ENCODE measurements at places on chromosomes 16 and 17. TPM values are rescaled to one million over a fixed set of nuclear protein-coding genes. Genes with fewer than 3 reads are reported as not detected.

DNA sequence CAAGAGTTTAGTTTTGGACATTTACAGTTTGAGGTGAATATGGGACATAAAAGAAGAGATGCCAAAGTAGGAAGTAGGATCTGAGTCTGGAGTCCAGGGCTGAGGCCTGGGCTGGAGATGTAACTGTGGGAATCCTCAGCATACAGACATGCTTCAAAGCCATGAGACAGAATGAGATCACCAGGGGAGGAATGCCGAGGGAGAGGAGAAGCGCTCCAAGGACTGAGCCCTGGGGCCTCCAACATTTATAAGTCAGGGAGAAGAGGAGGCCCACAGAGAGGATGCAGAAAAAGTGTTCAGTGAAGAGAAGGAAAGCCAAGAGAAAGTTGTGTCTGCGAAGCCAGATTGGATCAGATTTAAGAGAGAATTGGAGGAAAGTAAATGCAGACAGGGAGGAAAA, 277.5 kb upstream of the MYOCD start:
- H3K27me3 ChIP-seq, result no peaks in the 10 kb centered on the region
- DNase-seq, result no peak
- no peak overlapping the region for H3K4me3 ChIP-seq
- no peak overlapping the region for H3K27ac ChIP-seq
- H3K36me3 ChIP-seq, result no peaks in the 10 kb centered on the region

SDK2 gene
- total RNA-seq, result 38.5 TPM

DNA sequence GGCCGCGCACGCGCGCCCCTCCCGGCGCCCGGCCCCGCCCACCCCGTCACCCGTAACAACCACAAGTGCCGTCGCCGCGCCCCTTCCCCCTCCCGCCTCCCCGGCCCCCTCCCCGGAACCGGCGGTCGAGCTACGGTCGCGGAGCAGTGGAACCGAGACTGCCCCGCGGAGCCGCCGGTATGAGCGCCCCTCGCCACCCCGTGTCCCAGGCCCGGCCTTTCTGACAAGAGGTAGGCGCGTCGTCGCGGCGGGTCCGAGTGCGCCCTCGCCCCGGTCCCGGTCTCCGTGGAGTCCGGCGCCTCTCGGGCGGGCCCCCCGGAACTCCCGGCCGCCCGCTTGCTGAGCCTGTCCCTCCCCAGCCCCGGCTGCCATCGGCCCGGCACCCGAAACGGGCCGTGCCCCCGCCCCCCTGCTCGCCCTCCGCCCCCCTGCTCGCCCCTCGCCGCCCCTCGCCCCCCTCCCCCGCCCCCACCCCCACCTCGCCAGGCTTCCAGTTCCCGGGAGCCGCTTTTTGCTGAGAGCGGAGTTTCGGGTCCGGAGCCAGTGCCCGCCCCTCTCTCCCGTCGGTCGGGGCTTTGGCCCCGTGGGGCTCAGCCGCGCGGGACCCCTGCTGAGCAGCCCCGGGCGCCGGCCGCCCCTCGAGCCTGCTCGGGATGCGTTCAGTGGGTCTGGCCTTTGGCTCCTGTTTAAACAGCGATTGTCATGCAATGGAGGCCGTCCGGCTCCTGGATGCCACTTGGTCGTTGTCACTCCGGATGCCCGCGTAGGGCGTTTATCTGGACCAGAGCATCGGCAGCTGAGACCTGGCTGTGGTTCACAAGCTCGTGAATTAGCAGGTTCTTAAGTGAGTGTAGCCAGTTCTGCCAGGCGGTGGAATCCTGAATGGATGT, at the start of gene SEC14L1:
SEC14L1 (plus strand) TSS at position 92 of the 890 bp plus-strand sequence. CDS start 2,628 bp downstream, outside the sequence.
- H3K36me3 ChIP-seq, result peaks cover 4% of the 10 kb centered on the region
- DNase-seq, result no peak
- H3K4me1 ChIP-seq, result peaks cover 40% of the 10 kb centered on the region
- peak within 1 kb of the TSS; percentile 77 for H3K4me3 ChIP-seq

KIF19 gene
- not detected for total RNA-seq

GRCh38 chr17:68455901-68456338, 1.4 kb downstream of the WIPI1 start:
- H3K4me1 ChIP-seq, result peaks cover 48% of the 10 kb centered on the region
- no peak for DNase-seq
- no peaks in the 10 kb centered on the region for H3K27me3 ChIP-seq
- peaks cover 8% of the 10 kb centered on the region for H3K36me3 ChIP-seq
- peak overlapping the region; percentile 99 for H3K4me3 ChIP-seq

- no peak overlapping the region for H3K4me3 ChIP-seq
- no peaks in the 10 kb centered on the region for H3K36me3 ChIP-seq
- DNase-seq, result no peak
- peaks cover 87% of the 10 kb centered on the region for H3K4me1 ChIP-seq
- no peaks in the 10 kb centered on the region for H3K27me3 ChIP-seq
Observed at GRCh38 chr16:89330177-89330856, 112.8 kb downstream of the ZNF778 start.

DNA sequence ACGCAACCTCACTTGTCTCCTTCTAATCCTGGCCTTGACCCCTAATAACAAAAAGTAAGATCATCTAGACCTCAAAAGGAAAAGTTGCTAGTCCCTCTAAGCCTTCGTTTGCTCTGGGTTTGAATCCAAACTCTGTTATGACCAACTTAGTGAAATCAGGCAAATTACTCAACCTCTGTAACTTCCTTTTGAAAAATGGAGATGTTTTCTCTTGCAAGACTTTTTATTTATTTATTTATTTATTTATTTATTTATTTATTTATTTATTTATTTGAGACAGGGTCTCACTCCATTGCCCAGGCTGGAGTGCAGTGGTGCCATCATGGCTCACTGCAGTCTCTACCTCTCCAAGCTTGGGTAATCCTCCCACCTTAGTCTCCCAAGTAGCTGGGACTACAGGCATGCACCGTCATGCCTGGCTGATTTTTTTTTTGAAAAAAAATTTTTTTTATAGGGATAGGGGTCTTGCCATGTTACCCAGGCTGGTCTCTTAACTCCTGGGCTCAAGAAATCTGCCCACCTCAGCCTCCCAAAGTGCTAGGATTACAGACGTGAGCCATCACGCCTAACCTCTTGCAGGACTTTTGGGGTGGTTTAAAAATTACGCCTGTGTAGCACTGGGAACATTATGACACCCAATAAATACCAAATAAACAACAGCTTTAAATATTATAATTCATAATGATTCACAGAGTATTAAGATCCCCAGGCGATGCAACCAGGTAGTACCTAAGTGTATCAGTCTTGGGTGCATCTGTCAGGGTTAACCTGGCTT, 63.4 kb downstream of the PITPNC1 start:
- H3K27ac ChIP-seq, result no peak overlapping the region
- H3K4me3 ChIP-seq, result no peak overlapping the region
- DNase-seq, result no peak

GRCh38 chr16:59169168-59169567, 435.1 kb upstream of the GOT2 start:
- no peak overlapping the region for H3K4me3 ChIP-seq
- no peak overlapping the region for H3K27ac ChIP-seq
- no peaks in the 10 kb centered on the region for H3K36me3 ChIP-seq
- peaks cover 3% of the 10 kb centered on the region for H3K4me1 ChIP-seq
- peaks cover 13% of the 10 kb centered on the region for H3K27me3 ChIP-seq

OR2C1 gene
- total RNA-seq, result not detected

SECTM1 gene
- 2.1 TPM for total RNA-seq

IRX6 gene
- total RNA-seq, result not detected

- peak; percentile 92 for DNase-seq
- H3K4me1 ChIP-seq, result no peaks in the 10 kb centered on the region
- no peaks in the 10 kb centered on the region for H3K27me3 ChIP-seq
- peaks cover 11% of the 10 kb centered on the region for H3K36me3 ChIP-seq
- H3K4me3 ChIP-seq, result no peak overlapping the region
Observed at GRCh38 chr16:57755061-57755684, 19.6 kb downstream of the KATNB1 start.

CLEC18B gene
- total RNA-seq, result 1.6 TPM

CCL16 gene
- total RNA-seq, result not detected

GUCY2D gene
- not detected for total RNA-seq

ABCC11 gene
- 0.44 TPM for total RNA-seq

SCNN1G gene
- not detected for total RNA-seq

TM4SF5 gene
- total RNA-seq, result not detected

GRCh38 chr16:72815348-72816318, 232.3 kb downstream of the ZFHX3 start:
- no peak overlapping the region for H3K27ac ChIP-seq
- no peaks in the 10 kb centered on the region for H3K27me3 ChIP-seq
- H3K4me1 ChIP-seq, result peaks cover 64% of the 10 kb centered on the region

KRT38 gene
- total RNA-seq, result not detected

DNA sequence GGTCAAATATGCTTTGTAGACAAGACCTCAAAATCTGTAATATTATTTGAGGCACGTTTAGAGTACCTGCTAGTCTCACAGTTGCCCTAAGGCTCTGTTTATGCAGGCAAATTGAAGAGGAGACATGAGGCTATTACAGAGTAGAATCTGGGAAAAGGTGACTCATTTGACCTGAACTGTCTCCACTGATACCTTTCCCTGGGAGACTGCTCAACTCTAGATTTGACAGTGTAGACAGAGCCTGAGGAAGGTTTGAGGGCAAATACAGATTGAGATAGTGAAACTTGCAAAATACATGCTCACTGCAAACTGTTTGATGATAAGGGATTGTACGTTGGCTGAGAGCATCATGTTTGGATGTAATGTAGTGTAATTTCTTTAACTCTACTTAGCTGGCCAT, 1266.6 kb upstream of the CDH8 start:
- no peak overlapping the region for H3K4me3 ChIP-seq
- H3K36me3 ChIP-seq, result no peaks in the 10 kb centered on the region
- peaks cover 12% of the 10 kb centered on the region for H3K27me3 ChIP-seq
- H3K4me1 ChIP-seq, result no peaks in the 10 kb centered on the region
- no peak overlapping the region for H3K27ac ChIP-seq

CD300A gene
- not detected for total RNA-seq

CDK10 gene
- total RNA-seq, result 63.0 TPM

GRCh38 chr17:66747578-66748275, 87.2 kb upstream of the CACNG5 start:
- no peak overlapping the region for H3K27ac ChIP-seq
- H3K4me1 ChIP-seq, result peaks cover 4% of the 10 kb centered on the region
- no peak overlapping the region for H3K4me3 ChIP-seq
- H3K36me3 ChIP-seq, result peaks cover 15% of the 10 kb centered on the region
- H3K27me3 ChIP-seq, result no peaks in the 10 kb centered on the region
- no peak for DNase-seq

ACSM2B gene
- not detected for total RNA-seq

- peaks cover 60% of the 10 kb centered on the region for H3K4me1 ChIP-seq
- no peak for DNase-seq
- H3K4me3 ChIP-seq, result peak overlapping the region; percentile 88
- H3K27ac ChIP-seq, result peak overlapping the region; percentile 97
Observed at GRCh38 chr17:81398176-81398831, 3.0 kb downstream of the BAHCC1 start.

CLEC18A gene
- 3.5 TPM for total RNA-seq

GALK1 gene
- total RNA-seq, result 34.7 TPM

ZFPM1 gene
- 7.6 TPM for total RNA-seq

GRCh38 chr17:17183744-17184143, 22.4 kb downstream of the PLD6 start:
- DNase-seq, result no peak
- peaks cover 39% of the 10 kb centered on the region for H3K36me3 ChIP-seq
- peaks cover 57% of the 10 kb centered on the region for H3K4me1 ChIP-seq
- no peaks in the 10 kb centered on the region for H3K27me3 ChIP-seq
- no peak overlapping the region for H3K27ac ChIP-seq

GRCh38 chr17:29214215-29215146, 32.2 kb upstream of the CRYBA1 start:
- H3K36me3 ChIP-seq, result no peaks in the 10 kb centered on the region
- H3K27me3 ChIP-seq, result peaks cover 3% of the 10 kb centered on the region
- no peak overlapping the region for H3K4me3 ChIP-seq
- H3K27ac ChIP-seq, result no peak overlapping the region
- H3K4me1 ChIP-seq, result peaks cover 5% of the 10 kb centered on the region

- H3K4me1 ChIP-seq, result no peaks in the 10 kb centered on the region
- H3K4me3 ChIP-seq, result no peak overlapping the region
- no peaks in the 10 kb centered on the region for H3K27me3 ChIP-seq
Observed at GRCh38 chr17:4542726-4543191, 12.4 kb downstream of the MYBBP1A start.

- H3K36me3 ChIP-seq, result peaks cover 2% of the 10 kb centered on the region
- no peaks in the 10 kb centered on the region for H3K27me3 ChIP-seq
- DNase-seq, result peak; percentile 64
- H3K4me1 ChIP-seq, result no peaks in the 10 kb centered on the region
- H3K27ac ChIP-seq, result no peak overlapping the region
Observed at GRCh38 chr17:80430446-80431245, 15.7 kb downstream of the ENDOV start.

TLCD3B gene
- total RNA-seq, result 0.44 TPM

Data from chondrocyte (in vitro differentiated cells).